Stimulated activated CD8-positive, alpha-beta memory T cell treated with anti-CD3 and anti-CD28 coated beads, Interleukin-2, amount 100 ng/mL, for 1 hour (primary cell): ENCODE measurements at places on chromosomes 12 and 14.

DNA sequence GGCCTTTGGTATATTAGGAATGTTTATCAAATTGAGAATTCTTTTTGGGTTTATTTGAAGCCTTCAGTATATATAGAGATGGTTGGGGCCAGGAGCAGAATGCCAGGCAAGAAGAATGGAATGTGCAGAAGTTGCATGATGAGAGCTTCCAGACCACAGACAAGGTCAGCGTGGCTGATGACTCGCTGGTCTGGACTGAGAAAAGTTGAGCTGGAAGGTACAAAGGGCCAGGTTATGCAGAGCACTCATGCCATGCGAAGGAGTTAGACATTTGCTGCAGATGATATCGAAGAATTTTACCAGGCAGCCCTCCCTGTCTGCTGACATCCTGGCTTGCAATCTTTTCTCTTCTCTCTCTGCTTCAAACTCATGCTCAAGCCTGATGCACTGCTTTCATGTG, 196.2 kb upstream of the ARHGAP5 start:
- no peak for DNase-seq

- no peak for DNase-seq
Measured at GRCh38 chr12:53103860-53104305, 597 bp downstream of the SOAT2 start.

DNA sequence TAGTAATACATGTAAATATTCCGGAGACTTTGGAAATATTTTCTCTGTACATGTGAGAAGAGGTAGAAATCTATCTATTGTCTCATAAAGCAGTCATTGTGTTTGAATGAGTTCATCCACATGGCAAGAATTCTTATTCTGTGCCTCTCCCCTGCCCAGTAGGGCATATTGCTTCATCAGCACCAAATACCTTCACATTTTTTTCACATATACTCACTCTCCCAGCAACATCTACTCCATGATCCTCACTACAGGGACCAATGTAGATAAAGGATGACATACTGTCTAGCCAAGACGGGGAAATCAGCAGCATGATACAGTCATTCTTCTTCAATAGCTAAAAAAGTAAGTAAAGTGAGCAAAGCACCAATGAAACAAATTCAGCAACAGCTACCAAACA, 1.3 kb upstream of the TAS2R14 start:
- no peak for DNase-seq

- no peak for DNase-seq
Measured at GRCh38 chr14:97554597-97554996, 757.4 kb downstream of the VRK1 start.

DNA sequence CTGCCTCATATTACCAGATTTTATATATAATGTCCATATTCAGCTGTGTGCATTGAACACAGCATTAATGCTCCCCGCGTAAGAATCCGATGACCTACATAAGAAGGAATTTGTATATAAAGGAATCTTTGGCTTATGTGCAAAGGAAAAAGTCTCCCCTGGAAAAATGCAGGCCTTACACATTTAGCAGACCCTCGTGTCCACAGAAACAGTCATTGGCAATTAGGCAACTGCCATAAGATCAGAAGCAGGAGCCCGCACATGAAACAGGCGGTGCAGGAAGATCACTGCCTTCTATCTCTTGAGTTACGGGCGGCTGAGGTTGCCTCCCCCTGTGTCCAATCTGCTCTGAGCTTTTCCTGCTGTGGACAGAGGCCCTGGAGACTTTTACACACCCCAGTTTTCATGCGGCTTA, 63.2 kb upstream of the RFX4 start:
- no peak for DNase-seq

GRCh38 chr14:75307700-75308379, 29.2 kb downstream of the FOS start:
- DNase-seq = peak; percentile 52

GRCh38 chr14:45526715-45527549, 273.9 kb upstream of the MIS18BP1 start:
- no peak for DNase-seq

GRCh38 chr12:52867642-52868041, 18.8 kb upstream of the KRT78 start:
- DNase-seq = no peak

GRCh38 chr12:78431931-78432330, 432.6 kb upstream of the SYT1 start:
- no peak for DNase-seq

GRCh38 chr14:22560662-22561365, 28.2 kb downstream of the DAD1 start:
- no peak for DNase-seq

DNA sequence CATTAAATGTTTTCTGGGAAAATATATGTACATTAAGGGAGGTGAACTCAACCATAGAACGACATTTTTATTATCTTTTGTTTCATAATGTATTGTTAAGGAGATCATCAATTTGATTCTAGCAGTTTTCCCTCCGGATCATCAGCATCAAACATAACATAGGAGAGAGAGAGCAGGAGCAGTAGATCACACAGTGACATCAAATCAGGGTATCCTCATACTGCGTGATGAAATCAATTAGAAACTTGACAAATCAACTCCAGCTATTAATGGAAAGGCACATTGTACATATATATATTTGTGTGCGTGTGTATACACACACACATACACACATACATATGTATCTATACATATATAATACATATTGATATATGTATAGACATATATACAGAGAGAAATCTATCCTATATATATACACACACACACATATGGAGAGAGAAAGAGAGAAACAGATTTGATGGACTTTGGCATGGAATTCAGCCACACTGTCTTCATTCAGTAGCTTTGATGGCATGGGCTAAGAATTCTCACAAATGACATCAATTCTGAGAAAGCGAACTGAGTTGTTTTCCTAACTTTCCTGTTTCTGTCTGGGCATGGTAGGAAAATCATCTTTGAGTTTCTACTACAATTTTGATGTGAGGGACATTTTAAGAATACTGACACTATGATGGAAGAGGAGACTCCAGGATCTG, 1302.8 kb upstream of the SEL1L start:
- no peak for DNase-seq

GRCh38 chr12:46675736-46676135, 150.1 kb downstream of the SLC38A4 start:
- no peak for DNase-seq

DNA sequence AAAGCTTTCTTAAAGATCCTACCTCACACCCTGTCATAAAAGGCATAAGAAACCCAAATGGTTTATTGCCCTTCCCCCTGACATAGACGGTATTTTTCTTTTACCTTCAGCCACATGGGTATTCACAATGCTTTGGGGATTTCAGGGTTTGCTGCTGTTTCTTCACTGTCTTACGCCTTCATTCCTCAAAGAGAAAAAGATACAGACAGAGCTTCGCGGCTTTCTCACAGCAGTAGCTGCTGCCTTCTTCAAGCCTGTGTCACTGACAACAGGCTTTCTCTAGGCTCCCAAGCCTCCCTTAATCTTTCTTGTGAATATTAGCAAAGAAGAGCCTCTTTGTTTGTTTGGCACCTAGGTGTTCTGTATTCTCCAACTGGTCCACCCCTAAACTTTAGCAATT, 197.4 kb upstream of the ARID2 start:
- DNase-seq = no peak

DNA sequence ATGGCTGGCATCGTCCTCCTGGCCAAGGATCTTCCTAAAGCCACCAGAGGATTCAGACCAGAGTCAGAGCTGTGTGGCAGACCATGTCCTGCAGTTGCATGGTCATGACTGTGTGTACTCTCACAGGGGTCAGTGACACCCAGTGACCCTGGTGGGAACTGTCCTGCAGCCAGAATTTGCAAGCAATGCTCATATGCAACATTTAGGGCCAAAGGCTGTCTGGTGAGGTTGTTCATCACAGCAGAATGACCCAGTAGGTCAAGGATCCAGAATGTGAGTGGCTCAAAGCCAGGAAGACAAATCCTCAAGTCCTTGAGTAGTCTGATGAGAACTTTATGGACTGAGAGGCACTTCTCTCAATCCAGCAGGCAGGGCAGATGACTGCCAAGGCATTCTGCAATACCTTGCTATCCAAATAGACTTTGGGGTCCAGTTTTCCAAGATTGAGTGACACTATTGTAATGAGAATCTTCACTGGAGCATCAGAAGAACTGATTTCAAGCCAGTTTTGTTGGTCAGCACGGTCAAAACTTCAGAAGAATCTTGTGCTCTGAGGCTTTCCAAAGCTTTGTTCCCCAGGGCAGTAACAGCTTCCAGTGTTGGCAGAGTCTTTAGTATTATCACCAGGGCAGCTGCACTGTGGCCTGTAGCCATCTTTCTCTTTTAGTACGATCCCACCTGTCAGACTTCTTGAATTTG, 122.0 kb downstream of the PTCSC3 start:
- DNase-seq = no peak

DNA sequence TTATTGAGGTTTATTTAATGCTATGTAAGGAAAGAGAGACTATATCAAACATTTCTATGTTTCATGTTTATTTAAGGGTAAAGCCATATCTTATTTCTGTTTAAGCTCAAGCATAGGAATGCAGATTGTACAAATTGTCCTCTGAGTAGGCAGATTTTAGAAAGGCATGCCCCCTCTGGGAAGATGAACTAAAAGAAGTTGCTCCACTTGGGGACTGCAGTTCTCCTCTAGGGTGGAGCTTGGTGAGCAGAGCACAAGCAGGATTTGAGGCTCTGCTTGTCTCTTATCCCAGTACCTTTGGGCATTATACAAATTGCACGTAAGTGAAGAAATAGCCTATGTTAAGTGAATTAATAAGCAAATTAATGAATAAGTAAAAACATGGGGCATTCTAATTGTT, 96.2 kb upstream of the PDE3A start:
- no peak for DNase-seq

DNA sequence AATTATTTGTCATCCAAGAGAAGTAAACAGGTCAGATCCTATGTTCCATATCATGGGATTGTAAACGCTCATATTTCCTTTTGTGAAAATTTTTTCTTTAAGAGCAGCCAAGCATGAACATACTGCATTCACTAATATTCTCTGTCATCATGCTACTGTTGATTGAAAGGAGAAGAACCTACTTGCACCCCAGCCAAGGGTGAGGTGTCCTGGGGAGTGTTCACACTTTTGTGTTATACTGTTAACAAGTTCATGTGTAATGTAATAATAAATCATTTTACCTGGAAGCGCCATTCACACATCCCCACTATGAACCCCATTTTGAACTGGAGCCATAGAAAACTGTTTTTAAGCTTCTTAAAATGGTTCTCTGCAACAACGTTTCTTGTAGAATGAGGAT, 53.6 kb downstream of the HMGA2 start:
- no peak for DNase-seq

- DNase-seq = no peak
Measured at GRCh38 chr12:124278389-124279101, 16.3 kb upstream of the RFLNA start.

DNA sequence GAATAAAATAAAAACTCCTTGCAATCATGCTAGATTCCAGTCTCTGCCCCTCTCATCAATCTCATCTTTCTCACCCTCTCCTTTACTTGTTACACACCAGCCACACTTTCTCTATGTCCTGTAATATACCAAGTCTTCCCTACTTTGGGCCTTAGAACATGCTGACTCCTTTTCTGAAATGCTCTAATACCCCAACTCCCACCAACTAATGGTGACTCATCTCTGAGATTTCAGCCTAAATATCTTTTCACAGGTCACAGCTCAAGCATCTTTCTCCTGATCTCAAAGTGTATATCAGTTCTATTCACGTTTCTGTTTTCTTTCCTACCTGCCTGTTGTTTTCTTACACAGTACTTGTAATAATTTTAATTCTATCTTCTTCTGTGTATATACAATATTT, 378.9 kb upstream of the PRICKLE1 start:
- DNase-seq = no peak

DNA sequence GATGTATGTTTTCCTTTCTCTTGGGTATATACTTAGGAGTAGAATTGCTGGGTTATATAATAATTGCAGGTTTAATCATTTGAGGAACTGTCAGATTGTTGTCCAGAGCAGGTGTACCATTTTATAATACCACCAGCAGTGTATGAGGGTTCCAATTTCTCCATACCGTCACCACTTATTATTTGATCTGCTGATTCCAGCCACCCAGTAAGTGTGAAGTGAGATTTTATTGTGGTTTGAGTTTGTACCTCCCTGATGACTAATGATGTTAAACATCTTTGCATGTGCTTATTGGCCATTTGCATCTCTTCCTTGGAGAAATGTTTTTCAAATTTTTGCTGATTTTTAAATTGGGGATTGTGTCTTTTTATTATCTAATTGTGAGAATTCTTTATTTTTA, 15.1 kb downstream of the NCKAP5L start:
- no peak for DNase-seq

GRCh38 chr14:28130610-28131284, 635.8 kb upstream of the FOXG1 start:
- no peak for DNase-seq

- DNase-seq = no peak
Measured at GRCh38 chr12:70719672-70720420, 82.6 kb upstream of the PTPRB start.

DNA sequence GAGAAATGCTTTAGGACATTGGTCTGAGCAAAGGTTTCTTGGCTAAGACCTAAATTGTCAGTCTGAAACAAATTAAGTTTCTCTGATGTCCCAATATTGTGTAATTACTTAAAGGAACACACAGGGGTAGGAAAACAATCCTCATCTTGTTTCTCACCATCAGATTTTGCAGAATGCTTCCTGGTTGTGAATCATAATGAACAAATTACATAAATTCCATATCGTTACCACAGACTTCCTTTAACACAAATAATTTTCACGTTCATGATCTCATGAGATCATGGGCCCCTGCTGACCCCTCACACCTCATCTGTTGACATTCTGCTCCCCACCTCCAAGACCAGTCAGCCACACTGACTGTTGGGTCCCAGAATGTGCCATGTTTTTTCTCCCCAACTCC, 194.1 kb downstream of the MON2 start:
- no peak for DNase-seq

- no peak for DNase-seq
Measured at GRCh38 chr12:132040906-132041606, 91.3 kb downstream of the EP400 start.

DNA sequence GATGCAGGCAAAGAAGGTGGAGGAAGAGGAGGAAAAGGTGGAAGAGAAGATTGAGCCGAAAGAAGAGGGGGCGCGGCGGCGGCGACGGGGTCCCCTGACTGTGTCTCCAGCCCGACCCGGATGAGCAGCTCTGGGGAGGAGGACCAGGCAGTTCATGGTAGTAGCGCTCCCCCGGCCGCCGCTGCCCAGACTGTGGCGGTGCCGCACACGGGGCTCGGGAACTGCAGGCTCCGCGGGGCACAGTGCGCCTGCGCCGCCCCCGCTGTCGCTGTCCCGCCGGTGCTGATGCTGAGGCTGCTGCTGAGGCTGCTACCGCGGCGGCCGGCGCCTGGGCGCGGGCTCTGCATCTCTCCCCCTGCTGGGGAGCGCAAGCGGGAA, at the start of gene KCNH5:
KCNH5 (minus strand) TSS at position 225 of the 378 bp plus-strand sequence. CDS start 272 bp downstream, outside the sequence.
- DNase-seq = no peak

GRCh38 chr12:130216031-130216430, 53.8 kb downstream of the FZD10 start:
- no peak for DNase-seq
